Hypothalamus (tissue), 51 donors: ENCODE measurements at places on chromosomes 7 and 10.
A peak's percentile ranks its signal among the peaks of the same experiment; 100 is the strongest.

- DNase-seq = no peak
These were observed 59.1 kb downstream of the ELAPOR2 start for GRCh38 chr7:87000344-87000743.

DNA sequence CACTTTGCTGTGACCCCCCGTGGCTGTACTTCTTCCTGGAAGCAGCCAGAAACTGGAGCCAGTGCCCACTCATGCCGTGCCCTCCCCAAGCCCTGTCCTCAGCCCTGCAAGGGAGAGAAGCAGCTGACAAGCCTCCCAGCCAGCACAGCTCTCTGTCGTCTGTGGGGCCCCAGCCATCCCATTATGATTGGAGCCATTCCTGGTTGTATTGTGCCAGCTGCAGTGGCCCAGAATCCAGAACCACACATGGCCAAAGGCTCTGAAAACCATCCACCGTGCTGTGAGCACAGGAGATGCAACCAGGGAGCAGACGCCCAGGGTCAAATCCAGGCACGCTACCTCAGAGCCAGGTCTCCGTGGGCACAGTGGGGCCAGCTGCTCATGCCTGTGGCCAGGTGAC, 18.7 kb downstream of the GRID2IP start:
- DNase-seq = no peak

DNA sequence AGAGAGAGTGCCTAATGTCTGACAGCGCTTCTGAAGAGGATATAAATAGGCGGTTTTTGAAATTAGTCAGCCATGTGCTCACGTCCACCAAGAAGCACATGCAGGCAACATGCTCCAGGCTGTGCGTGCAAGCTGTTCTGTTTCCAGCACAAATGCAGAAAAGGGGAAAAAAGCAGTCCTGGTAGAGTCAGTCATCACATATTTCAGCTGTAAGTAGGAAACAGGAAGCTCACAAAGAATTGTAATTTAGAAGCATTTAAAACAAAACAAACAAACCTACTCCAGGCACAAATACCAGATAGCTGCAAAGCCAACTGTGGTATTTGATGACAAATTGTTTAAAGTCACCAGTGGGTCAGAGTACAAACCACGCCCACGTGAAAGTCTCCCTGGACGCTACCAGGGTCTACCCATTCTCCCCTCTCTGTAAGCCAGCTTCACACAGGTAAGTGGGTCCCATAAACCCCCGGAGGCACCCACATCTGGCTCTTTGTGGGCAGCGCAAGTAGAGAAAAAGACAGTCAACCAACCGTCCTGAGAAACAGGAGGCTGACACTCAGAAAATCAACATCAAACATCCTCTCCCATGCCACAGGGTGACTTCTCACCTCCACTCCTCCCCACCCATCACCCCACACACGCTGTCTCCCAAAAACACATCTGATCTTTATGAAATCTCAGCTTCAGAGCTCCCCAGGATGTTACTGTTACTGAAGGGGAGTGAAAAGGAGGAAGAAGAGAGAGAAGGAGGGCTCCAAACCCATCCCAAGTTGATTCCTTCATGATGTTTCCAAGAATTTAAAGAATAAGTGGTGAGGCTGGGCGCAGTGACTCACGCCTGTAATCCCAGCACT, 186.4 kb downstream of the FAM107B start:
- DNase-seq = no peak

DNA sequence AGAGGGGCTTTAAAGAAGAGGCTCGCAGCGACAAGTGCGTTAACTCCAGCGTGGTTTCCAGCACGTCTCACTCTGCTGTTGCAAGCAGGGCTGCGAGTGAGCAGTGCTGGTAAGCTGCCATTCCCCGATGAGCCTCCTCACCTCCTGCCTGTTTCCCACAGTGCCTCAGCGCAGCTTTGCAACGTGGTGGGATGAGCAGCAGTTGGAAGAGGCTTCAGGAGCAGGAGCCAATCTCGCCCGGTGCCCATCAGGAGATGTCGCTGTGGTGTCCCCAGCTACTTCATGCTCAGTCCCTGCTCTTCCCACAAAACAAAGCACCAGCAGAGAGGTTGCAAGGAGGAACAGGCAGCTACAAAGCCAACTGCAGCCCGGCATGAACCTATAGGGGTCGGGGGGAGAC, 2.4 kb upstream of the ADARB2 start:
- DNase-seq = peak; percentile 28

DNA sequence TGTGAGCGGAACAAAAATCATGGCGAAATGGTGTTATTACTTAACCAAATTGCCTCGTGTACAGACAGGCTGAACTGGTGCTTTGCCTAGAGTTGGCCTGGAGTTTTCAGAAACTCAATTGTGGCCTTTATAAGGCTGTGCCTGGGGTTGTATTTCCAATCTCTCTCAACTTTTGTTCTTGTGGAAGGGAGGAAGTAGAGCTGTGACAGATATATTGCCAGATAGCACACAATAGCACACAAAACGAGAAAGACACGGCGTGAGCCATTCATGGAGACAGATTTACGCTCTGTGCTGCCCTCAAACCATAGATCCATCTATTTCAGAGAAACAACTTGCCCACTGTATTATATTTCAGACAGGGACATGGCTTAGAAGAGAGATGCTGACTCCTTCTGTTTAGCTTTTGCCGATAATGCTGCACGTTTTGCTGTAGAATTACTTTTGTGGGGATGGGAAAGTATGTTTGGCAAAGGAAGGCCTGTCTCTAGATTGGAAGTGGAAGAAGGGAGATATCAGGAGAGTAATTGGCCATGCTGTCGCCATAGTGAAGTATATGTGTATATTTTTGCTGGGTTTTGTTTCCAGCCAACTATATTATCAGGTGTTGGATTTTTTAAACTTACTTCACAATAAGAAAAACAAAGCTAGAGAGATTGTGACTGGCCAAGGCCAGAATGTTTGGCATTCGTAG, 80.4 kb downstream of the AUTS2 start:
- DNase-seq = no peak

- no peak for DNase-seq
These were observed 194.8 kb downstream of the TMEM178B start for GRCh38 chr7:141268614-141269013.

- DNase-seq = no peak
These were observed 29.3 kb upstream of the NUB1 start for GRCh38 chr7:151312356-151312755.

DNA sequence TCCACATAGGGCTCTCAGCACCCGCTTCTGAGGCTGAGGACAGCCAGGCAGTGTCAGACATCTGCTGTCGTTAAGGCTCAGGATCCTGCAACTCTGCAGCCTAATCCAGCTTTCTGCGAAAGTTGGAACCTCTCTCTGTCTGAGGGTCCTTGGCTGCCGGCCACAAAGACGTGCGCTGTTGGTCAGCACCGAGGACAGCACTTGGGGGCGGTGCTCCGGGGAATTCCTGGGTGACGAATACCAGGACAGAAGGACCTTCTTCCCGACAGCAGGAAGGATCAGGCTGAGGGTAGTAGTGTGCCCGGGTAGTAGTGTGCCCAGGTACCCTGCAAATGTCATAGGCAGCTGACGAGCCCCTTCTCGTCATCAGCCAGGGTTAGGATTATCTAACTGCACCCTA, 16.0 kb upstream of the RASGEF1A start:
- no peak for DNase-seq

GRCh38 chr10:129917936-129918335, 46.1 kb downstream of the EBF3 start:
- DNase-seq = no peak

DNA sequence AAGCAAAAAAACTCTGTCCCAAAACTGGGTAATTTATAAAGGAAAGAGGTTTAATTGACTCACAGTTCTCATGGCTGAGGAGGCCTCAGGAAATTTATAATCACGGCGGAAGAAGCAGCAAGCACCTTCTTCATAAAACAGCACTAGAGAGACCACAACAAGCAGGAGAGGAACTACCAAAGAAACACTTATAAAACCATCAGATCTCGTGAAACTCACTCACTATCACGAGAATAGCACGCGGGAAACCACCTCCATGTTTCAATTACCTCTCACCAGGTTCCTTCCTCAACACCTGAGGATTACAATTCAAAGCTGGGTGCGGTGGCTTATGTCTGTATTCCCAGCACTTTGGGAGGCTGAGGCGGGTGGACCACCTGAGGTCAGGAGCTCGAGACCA, 48.5 kb downstream of the PDIA4 start:
- no peak for DNase-seq

DNA sequence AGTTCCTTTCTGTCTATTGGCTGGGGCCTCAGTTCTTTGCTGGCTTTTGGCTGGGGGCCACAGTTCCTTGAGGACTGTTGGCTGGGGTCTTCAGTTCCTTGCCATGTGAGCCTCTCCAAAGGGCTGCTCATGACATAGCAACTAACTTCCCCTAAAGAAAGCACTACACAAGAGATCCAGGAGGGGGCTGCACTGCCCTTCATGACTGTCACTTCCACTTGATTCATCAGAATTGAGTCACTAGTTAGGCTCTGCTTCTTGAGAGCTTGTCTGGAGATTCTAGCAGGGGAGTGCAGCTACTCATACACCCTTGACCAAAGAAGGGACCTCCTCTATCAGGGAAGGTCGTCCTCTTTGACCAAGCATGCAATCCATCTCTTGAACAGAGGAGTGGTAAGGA, 38.0 kb upstream of the MKX start:
- DNase-seq = no peak

DNA sequence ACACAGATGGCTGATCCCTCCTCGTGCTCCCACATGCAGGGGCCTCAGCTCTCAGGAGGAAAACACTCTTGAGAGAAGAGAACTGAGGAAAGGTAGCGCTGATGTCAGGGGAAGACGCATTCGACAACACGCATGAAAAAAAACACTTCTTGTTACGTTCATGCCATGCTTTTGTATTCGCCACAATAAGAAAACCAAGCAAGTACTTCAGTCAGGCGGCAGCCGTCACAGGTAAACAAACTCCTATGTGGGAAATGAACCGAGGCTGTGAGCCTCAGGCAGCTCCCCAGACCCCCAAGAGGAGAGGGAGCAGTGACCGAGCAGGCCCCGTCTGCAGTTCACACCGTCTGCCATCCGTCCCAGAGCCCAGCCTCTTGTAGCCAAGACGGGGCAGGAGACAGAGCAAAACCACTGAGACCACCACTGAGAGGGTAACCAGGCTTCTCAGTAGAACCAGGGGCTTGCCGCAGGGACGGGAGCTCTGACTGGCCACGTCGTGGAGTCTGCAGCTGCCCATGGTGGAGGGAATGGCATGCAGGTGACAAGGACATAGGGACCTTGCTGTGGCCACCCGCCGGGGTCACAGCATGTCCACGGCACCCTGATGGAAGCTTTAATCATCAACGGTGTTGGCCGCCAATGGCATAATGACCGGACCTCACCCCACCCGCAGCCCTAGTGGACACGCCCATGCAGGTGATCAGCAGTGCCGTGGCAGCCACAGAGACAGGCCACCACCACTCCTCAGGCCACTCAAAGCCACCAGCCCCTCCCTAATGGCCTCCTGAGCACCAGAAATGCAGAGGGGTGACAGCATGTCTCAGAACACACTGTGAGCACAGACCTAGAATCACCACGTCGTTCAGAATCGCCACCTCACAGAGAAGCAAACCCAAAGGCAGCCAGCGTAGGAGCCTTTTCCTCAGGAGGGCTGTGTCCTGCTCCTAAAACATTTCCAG, 304.3 kb downstream of the PTPRN2 start:
- DNase-seq = no peak

- no peak for DNase-seq
These were observed 308.4 kb downstream of the SKIDA1 start for GRCh38 chr10:21217107-21217506.

- DNase-seq = no peak
These were observed 46.8 kb downstream of the EXOC4 start for GRCh38 chr7:133299676-133300075.

GRCh38 chr10:65891073-65891981, 1034.5 kb upstream of the LRRTM3 start:
- DNase-seq = no peak

DNA sequence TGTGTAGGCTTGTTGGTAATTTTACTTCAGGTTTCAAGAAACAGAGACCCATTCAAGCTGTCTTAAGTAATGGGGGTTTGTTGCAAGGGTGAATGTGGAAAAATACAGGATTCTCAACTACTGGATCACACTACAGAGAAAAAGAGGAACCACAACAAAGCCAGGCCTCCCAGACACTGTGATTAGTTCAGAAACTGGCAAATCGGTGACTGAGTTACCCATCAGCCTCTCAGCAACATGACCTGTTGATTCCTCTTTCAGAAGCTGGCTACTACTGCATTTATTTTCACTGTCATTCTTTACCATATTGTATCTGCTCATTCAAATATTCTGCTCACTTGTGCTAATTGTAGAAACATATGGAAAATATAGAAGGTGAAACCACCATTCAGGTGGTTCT, 16.0 kb downstream of the CCDC71L start:
- no peak for DNase-seq

- peak; percentile 35 for DNase-seq
These were observed 928 bp upstream of the CSTF2T start for GRCh38 chr10:51700228-51700817.
